Right atrium auricular region (tissue), 2 donors: ENCODE measurements at places on chromosomes 5 and 9. TPM values are rescaled to one million over a fixed set of nuclear protein-coding genes. Genes with fewer than 3 reads are reported as not detected.

DNA sequence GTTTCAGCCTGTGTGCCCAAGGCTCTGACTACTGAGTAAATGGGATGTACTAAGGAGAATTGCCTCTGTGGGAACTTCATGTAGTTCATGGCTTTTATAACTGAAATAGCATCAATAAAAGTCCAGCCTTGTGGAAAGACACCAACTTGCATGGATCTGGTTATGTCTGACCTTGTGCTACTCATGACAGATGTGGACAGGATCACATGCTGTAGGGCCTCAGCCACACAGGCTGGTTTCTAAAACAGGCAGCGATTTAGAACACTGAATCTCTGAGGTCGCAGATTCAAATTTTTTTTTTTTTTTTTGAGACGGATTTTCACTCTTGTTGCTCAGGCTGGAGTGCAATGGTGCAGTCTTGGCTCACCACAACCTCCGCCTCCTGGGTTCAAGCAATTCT is 66.5 kb upstream of the SPIN1 start:
- H3K4me1 ChIP-seq: no peaks in the 10 kb centered on the region
- H3K4me3 ChIP-seq: no peak overlapping the region
- DNase-seq: no peak
- H3K27ac ChIP-seq: no peak overlapping the region
- no peaks in the 10 kb centered on the region for H3K36me3 ChIP-seq
- no peaks in the 10 kb centered on the region for H3K27me3 ChIP-seq

DNA sequence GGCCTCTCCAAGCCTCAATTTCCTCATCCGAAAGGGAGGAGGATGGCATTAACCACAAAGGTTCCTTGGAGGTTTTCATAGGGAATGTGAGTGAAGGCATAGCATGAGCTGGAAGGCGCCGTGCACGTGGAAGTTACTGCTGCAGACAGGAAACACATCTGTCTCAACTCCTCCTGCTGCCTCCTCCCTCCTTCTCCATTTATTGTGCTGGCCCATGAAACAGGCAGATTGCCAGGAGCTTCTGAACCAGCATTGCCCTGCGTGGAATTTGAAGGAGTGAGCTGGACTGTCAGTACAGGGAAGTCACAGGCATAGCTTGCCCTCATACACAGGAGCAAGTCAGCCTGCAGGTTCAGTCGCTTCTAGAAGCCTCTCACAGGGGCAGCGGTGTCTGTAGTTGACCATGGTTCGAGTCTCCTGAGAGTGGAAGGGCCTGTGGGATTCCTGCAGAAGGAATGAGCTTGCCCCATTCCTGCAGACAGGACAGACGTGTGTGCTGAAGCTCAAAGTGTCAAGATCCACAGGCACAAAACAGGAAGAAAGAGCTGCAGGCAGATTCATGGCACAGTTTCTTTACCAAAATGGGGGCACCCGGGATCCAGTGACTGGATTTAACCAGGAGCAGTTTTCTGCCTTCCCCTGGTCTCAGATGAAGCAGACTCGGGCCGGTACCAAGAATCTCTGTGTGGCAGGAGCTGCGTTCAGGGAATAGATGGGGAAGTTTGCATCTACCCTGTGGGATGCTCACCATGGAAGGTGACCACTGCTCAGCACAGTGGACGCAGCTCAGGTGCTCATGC is 48.7 kb upstream of the CTSL start:
- H3K4me3 ChIP-seq: no peak overlapping the region
- H3K36me3 ChIP-seq: no peaks in the 10 kb centered on the region
- H3K27ac ChIP-seq: no peak overlapping the region
- H3K4me1 ChIP-seq: no peaks in the 10 kb centered on the region
- peak; percentile 59 for DNase-seq
- no peaks in the 10 kb centered on the region for H3K27me3 ChIP-seq

The DBH gene
- not detected for total RNA-seq

DNA sequence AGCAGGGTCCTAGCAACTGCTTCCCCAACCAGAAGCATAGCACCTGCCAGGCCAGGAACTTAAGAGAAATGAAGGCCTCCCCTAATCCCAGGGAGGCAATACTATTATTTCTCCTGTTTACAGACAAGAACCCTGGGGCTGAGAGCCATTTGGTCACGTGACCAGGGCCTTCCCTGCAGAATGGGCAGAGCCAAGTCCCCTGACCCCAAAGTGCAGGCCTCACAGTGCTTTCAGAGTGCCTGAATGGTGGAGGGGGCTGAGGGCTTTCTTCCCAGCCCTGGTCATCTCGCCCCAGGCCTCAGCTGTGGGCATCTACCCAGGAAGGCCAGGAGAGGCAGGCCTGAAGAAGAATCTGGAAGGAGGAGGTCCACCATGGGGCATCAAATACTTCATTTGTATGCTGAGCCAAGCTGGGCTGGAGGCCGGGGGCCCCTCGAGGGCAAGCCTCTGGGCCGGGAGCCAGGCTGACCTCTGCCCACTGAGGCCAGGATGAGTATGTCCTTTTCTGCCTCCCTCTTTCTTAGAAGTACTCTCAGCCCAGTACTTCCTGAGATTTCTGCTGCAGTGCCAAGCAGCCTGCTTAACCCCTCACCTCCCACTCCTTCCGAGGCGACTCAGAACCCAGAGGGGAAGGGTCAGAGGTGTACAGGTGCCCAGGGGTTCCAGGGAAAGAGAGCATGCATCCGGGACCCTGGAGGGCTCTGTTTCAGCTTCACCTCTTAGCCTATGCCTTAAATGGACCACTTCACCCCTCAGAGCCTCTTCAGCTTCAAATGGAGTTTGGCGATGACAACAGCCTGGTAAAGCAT is 18.9 kb upstream of the DUSP1 start:
- no peaks in the 10 kb centered on the region for H3K4me1 ChIP-seq
- peak overlapping the region; percentile 52 for H3K27ac ChIP-seq
- DNase-seq: no peak
- H3K4me3 ChIP-seq: no peak overlapping the region
- no peaks in the 10 kb centered on the region for H3K27me3 ChIP-seq

DNA sequence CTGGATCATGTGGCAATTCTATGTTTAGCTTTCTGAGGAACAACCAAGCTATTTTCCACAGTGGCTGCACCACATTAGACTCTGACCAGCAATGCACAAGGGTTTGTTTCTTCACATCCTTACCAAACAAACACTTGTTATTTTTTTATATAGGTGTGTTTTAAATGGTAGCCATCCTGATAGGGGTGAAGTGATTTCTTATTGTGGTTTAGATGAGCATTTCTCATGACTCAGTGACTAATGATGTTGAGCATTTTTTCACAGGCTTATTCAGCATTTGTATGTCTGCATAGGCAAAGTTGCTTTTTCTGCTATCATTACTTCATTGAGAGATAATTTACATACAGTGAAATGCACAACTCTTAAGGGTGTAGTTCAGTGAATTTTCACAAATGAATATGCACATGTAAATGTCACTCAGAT is 36.0 kb downstream of the ANKRD33B start:
- no peak for DNase-seq
- H3K4me3 ChIP-seq: no peak overlapping the region
- H3K27ac ChIP-seq: no peak overlapping the region

DNA sequence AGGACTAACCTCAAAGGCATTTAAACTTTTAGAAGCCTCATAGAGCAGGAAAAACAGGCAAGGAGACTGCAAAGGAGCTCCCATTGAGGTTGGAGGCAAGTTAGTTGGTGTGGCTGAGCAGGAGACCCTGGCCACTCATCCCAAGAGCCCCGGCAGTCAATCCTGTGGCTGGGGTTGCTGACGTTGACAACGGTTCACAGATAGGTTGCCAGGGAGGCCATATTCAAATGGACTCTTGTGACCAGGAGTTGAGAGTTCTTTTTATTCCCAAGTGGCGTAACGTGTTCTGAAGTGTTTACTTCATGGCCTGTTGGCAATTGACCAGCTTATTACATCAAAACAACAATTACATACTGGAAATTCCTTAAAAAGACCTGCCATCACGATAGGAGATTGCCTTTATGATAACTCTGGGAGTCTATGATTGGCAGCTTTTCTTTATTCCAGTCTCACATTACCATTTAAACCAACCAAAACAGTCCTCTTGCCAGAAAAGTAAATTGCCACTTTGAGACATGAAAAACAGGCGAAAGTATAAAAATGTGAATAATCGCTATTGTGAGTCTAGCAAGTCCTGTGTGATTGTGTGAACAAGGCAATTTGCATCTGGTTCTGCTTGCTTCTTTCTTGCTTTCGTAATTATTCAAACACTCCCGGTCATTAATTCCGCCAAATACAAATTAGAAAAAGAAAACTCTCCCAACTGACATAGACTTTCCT is 394.9 kb downstream of the MED10 start:
- no peaks in the 10 kb centered on the region for H3K27me3 ChIP-seq
- peaks cover 3% of the 10 kb centered on the region for H3K4me1 ChIP-seq
- no peak overlapping the region for H3K27ac ChIP-seq
- no peak for DNase-seq

The OR1J1 gene
- total RNA-seq: not detected

The CDH6 gene
- 2.2 TPM for total RNA-seq

- H3K4me3 ChIP-seq: no peak overlapping the region
- peaks cover 75% of the 10 kb centered on the region for H3K4me1 ChIP-seq
- no peaks in the 10 kb centered on the region for H3K27me3 ChIP-seq
- H3K36me3 ChIP-seq: no peaks in the 10 kb centered on the region
- peak overlapping the region; percentile 94 for H3K27ac ChIP-seq
These were observed 5.7 kb downstream of the NEURL1B start for GRCh38 chr5:172646716-172647285.

DNA sequence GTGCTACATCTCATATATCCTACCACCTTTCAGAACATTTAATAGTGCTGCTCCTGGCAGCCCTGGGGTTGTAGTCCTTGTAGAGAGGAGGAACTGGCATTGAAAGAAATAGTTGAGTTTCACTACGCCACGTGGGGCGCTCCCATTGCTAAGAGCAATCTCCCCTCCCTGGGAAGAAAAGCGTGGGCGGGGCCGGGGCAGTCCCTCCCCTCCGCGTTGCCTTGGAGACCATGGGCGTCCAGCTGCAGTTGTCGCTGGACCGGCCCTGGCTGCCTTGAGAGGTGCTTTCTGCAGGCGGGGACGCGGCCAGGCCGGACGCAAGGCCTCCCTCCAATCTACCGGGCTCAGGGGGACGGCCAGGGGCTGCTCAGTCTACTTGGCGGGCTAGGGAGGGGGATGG is 368 bp upstream of the CCDC180 start:
- H3K4me1 ChIP-seq: peaks cover 13% of the 10 kb centered on the region
- H3K4me3 ChIP-seq: peak overlapping the region; percentile 37
- no peaks in the 10 kb centered on the region for H3K27me3 ChIP-seq
- H3K36me3 ChIP-seq: peaks cover 4% of the 10 kb centered on the region
- H3K27ac ChIP-seq: no peak overlapping the region
- peak; percentile 74 for DNase-seq

The LAMC3 gene
- total RNA-seq: 1.6 TPM

The ACOT12 gene
- not detected for total RNA-seq
